ENCODE measurements at places on chromosomes 13 and 19.

- DNase-seq: no peak
These were observed 193.5 kb downstream of the TEX29 start for GRCh38 chr13:111513766-111514609.

DNA sequence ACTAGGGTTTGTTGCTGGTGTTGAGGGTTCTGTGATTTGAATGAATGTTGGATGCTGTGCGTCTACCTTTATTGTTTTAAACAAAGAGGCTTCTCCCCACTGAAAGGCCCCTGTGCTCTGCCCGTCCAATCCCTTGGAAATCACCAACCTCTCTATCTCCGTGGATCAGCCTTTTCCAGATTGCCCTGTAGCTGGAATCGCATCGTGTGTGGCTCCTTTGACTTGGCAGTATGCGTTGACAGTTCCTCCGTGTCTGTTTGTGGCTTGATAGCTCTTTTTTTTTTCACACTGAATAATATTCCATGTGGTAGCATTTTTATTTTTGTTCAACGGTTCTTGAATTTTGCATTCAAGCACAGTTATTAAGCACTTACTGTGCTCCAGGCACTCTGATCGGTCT, 23.2 kb downstream of the UBXN6 start:
- no peak for DNase-seq

DNA sequence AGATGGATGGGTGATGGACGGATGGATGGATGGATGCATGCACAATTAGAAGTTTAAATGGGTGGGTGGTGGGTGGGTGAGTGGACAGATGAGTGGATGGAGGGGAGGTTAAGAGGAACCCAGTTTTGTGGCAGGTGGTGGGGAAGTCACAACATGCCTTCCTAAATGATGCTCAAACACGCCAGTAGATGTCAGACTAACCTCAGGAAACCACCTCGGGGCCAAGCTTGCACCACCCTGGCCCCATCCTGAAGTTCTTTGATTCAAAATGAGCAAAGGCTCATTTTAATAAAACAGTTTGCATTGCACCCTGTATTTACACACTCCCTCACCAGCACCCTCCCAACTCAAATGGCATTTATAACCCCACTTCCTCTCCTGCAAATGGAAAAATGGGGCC, 91.4 kb upstream of the CACNA1A start:
- DNase-seq: peak; percentile 23

GRCh38 chr19:1156830-1157615, 17.0 kb downstream of the SBNO2 start:
- no peak for DNase-seq

- no peak for DNase-seq
These were observed 16.4 kb downstream of the ZNF574 start for GRCh38 chr19:42092350-42092749.

DNA sequence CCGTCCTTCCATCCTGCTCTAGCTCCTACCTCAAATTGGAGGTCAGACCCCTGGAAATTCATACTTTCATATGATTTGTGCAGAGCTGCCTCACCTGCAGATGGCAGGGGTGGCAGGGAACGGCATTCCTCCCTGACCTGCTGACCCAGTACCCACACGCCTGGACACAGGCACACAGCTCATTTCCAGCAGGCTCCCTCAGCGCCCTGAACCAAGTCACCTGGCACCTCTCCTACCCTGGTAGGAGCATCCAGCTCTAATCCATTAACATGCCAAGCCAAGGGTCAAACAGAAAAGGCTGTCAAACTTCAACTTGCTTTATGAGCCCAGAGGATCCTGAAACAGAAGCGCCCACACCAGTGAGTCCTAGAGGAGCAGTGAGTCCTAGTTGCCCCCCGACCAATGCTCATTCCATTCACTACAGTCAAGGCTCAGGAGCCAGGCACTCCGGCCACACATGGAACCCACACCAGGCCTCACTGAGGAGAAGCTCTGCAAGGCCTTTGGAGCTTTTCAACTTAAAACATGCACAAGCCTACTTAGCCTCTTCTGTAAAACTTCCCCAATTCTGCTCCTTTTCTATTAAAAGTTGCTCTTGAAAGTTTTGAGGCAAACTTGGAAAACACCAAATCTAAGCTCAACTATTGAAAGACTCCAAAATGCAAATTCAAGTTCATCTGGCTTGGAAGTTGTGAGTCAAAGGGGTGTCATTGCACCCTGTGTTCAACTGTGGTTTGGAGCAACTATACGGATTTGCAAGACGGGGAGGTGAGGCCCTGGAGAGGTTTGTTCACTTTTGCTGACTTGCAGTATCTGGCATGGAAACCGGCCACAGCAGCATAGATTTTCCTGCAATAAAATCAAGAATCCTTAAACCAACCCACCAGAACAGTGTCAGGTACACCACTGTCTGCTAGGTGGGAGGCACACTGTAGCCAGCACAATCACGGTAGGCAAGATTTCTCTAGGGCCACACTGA, 96.7 kb downstream of the CRYL1 start:
- no peak for DNase-seq

- DNase-seq: no peak
These were observed 230.8 kb downstream of the POU4F1 start for GRCh38 chr13:78372581-78372980.

GRCh38 chr13:112887151-112887550, 81.9 kb upstream of the MCF2L start:
- no peak for DNase-seq

Data from prostate gland (tissue), 2 donors.